ENCODE measurements at places on chromosomes 12 and 14.

DNA sequence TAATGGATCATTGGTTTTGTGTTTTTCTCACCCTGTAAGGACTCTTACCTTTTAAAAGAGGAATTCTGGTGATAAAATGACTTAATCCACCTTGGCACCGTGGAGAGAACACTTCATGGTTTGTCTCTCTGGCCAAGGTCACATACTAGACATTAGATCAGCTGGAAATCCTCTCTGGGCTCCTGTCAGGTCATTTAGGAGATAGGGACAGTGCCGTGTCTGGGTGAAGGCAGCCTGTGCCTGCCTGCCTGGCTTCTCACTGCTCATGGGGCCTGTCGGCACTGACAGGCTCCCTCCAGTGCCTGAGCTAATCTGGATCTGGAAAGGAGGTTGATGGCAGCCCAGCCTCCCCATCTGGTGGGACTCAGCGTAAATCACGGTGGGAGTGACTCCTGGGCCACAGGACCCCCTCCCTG, 5.7 kb downstream of the CRADD start:
- DNase-seq, result no peak

DNA sequence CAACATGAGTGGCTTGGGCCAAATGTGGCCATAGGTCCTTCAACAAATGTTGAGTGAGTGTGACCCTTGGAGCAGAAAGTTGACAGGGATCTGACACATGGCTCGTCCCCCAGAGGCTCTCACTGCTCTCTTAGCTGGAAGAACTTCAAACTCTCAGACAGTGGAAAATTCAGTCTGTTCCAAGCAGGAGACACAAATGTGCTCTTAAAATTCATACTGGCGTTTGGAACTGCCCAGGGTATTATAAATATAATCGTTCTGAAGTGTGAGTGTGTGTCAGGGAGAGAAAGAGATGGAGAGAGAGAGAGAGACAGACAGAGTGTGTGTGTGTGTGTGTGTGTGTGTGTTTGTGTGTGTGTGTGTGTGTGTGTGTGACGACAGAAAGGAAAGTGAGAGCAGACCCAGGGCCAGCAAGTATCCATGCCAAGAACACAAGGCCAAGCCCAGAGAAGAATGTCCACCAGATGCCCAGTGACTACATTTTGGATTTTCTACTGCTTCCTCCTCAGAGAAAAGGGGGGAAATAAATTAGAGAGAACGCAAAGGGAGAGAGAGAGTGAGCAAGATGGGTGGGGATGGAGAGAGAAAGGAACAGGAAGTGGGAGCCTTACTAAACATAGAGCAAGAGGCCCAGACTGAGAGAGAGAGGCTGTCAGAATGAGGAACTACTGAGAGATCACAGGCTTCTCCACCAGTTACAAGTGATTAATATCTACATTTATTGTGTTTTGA, 193.6 kb upstream of the NUDT4 start:
- DNase-seq, result peak; percentile 26

- no peak for DNase-seq
These were observed 226.9 kb upstream of the PLXNC1 start for GRCh38 chr12:93921521-93921920.

DNA sequence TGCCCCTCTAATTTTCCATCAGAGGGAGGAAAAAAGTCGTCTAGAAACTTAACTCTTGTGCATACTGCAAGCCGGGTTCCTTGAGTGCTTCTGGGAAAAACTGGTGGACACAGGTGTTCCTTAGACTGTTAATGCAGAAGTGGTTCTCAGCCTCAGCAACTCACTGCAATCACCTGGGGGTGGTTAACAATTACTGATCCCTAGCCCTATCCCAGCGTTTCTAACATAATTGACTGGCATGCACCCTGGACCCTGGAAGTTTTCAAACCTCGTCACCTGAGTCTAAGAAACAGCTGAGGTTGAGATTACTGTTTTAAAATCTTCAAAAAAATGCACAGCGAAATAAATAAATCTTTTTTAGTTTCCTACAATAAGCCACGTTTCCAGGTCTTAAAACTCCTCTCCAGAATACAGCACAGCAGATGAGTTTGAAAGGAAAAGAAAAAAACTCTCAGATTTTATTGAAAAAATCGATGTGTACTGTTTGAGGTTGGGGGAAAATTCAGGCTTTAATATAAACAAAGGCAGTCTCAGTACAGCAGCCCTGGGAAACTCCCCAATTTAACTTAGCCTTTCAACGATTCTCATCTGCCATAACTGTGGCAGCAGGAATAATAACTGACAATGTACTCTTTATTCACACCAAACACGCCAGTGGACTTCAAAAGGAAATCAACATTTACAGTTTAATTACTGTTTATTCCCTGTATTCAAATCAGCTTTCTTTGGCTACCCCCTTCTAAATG, 45.4 kb downstream of the PHLDA1 start:
- DNase-seq, result no peak

DNA sequence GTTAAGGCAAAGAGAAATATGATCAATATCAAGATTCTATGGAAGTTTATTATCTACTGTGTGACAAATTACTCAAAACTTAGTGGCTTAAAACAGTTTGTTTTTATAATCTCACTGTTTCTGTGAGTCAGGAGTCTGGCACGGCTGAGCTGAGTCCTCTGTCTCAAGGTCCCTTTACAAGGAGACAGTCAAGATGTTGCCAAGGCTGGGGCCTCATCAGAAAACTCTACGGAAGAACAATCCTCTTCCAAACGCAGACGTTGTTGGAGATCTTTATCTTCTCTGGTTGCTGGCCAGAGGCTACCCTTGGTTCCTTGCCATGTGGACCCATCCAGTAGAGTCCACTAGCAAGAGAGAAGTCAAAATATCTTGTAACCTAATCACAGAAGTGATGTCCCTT, 100.6 kb upstream of the CCND2 start:
- no peak for DNase-seq

GRCh38 chr12:57235728-57236131, 6.2 kb downstream of the SHMT2 start:
- no peak for DNase-seq

DNA sequence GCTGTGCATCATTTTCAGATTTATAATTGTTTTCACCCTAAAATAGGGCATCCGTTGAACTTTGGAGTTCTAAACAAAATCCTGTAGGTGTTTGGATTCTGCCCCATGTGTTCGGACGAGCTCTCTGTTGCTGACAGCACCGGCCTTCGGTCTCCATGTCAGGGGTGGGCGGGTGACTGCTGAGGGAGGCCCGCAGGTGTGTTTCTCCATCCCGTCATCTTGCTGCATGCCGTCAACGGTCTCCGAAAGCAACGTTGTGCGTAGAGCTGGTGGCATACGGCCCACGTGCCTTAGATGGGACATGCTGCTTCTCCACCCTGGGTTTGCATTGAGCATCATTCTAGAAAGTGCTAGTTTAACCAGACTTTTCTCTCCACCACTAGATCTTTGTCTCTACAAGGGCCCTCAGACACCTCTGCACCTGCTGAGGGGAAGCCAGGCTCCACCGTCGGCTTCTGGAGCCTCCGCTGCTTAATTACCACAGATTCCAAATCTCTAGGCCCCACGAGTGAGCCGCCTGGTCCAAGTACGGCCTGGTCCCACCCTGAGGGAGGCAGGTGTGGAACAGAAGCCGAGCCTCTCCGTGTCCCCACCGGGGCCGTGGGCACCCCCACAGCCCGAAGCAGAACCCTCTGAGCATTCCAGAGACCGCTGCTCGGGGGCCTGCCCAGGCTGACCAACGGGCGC, 15.7 kb upstream of the AMN start:
- DNase-seq, result no peak

GRCh38 chr12:88921434-88921833, 341.2 kb upstream of the KITLG start:
- DNase-seq, result no peak

DNA sequence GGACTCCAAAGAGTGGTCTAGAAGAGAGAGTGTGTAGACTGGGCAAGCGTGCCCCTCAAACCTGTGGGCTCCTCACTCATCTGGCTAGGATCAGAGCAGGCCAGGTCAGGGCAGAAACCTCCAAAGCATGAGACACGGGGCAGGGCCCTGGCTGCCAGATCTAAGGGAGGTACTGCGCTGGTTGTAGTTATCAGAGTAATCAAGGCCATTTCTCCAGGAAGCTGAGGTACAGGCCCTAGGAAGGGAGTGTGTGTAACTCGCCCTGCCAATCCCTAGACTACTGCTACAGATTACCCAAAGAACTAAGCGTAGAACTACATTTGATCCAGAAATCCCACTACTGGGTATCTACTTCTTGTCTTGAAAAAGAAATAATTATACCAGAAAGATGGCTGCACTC, 84.5 kb downstream of the SSPN start:
- DNase-seq, result no peak

All from RPMI8226 (cell line).